ENCODE measurements at places on chromosomes 3 and 15. TPM values are rescaled to one million over a fixed set of nuclear protein-coding genes. Genes with fewer than 3 reads are reported as not detected.

The MPI gene
- total RNA-seq: 77.3 TPM

The GANC gene
- total RNA-seq: 24.2 TPM

The TBCCD1 gene
- total RNA-seq: 19.7 TPM

The CCDC54 gene
- not detected for total RNA-seq

The SMCO1 gene
- total RNA-seq: not detected

The ITIH3 gene
- not detected for total RNA-seq

The MKRN2OS gene
- total RNA-seq: not detected

The TMC3 gene
- not detected for total RNA-seq

The SEMA7A gene
- total RNA-seq: 19.4 TPM

The GJD2 gene
- not detected for total RNA-seq

GRCh38 chr15:68347392-68347791 lies 69.8 kb downstream of the FEM1B start:
- no peak for DNase-seq

- peak; percentile 37 for DNase-seq
Observed at GRCh38 chr3:188270423-188270972, 116.5 kb downstream of the LPP start.

- peak; percentile 71 for DNase-seq
Observed at GRCh38 chr3:20104167-20104661, 64.0 kb downstream of the KAT2B start.

DNA sequence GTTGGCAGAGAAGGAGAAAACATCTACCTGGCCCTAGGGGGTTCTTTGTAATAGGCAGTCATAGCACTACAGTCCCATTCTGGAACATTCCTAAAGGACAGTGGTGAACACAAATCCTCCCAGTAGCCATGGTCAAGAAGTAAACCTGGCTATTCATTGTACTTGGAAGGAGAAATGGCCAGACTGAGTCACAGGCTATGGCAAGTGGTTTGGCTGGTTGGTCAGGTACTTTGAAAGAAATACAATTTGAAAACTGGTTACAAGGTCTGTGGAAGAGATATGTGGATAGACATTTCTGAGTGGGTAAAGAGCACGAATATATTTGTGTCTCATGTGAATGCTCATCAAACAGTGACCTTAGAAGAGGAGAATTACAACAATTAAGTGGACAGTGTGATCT lies 33.0 kb upstream of the FAN1 start:
- DNase-seq: no peak

DNA sequence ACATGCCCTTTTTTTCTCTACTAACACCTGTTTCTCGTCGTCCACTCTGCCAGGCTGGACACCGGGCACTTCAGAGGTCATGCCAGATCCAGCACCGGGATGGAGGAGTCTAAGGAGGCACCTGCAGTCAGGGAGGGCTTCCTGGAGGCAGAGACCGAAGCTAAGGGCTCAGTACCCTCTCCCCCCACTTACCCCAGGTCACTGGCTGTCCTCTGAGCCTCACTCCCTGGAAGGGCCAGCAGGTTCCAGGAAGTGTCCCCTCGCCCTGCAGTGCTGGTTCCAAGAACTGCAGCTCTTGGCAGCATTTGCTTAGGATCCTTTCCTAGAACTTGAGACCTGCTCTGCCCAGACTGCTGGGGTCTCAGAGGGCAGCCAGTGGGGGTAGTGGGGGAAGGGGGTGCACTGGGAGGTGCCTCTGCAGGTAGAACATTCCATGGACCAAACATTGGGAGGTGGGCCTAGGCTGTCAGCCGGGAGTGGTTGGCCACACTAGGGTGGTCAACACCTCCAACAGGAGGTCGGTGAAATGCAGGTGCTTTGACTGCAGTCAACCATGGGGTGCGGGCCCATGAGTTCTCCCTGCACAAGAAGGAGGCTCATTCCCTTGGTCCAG lies 11.3 kb downstream of the CISH start:
- no peak for DNase-seq

GRCh38 chr15:39514933-39515332 lies 65.9 kb upstream of the THBS1 start:
- no peak for DNase-seq

DNA sequence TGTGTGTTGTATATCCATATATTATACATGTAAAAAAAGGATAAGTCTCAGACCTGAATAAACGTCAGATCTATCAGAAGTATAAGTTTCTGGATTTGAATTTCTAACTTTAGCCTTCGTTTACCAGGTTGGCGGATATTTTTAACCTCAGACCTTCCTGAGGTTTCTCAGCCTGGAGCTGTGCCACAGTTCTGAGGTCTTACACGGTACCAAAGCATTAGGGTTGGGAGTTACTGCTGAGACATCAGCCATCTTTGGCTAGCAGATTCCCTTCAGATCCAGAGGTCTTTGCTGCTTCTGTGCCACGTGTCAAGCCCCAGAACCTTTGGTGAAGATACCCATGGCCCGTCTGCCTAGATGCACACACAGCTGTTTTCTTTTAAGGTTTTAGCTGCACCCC lies 84.7 kb downstream of the PPP2R3A start:
- DNase-seq: peak; percentile 14

DNA sequence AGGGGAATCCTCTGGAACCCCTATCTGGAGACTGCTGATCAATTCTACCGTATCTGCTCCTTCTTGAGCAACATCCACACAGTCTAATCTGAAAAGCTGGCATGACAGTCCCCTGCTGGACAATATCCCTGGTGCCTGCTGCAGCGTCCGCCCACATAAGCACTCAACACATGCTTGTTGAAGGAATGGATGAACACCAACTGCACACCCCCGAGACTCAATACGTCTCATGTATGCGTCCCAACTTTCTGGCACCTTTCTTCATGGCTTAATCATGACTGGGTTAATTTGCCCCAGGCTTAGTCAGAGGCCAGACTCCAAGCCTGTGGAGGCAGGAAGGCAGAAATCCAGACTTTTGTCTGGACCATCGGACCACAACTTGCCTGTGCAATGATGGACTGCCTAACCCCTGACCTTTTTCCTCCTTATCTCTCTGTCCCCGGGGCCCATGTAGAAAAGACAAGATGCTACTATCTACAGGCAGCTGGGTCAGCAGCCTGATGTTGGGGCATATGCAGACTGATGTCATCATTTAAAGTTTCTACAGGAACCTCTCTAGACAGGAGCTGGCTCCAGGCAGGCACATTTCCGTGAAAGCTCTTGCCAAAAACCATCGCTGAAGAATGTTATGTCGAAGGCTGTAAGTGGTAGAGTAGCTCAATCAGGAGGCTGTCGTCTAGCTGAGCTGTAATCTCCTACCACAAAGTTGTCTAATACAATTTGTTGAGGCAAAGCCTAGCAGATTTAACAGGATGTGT lies 114.1 kb upstream of the TPM1 start:
- no peak for DNase-seq

- DNase-seq: no peak
Observed at GRCh38 chr3:4138786-4139431, 164.3 kb upstream of the SETMAR start.

DNA sequence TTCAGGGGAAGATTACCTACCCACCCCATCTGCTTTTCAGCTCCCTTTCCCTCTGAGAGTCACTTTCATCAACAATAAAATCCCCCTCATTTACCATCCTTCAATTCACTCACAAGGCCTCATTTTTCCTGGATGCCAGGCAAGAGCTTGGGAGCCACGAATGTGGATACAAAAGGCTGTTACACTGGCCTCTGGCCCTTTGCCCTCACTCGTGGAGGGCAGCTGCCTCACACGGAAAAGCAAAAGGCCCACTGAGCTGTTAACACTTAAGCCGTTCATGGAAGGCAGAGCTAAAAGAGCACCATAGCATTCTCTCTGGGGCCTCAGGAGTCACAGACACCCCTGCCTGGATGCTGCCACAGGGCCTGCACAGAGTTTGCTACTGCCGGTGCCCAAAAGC lies 102.4 kb upstream of the TUSC7 start:
- no peak for DNase-seq

DNA sequence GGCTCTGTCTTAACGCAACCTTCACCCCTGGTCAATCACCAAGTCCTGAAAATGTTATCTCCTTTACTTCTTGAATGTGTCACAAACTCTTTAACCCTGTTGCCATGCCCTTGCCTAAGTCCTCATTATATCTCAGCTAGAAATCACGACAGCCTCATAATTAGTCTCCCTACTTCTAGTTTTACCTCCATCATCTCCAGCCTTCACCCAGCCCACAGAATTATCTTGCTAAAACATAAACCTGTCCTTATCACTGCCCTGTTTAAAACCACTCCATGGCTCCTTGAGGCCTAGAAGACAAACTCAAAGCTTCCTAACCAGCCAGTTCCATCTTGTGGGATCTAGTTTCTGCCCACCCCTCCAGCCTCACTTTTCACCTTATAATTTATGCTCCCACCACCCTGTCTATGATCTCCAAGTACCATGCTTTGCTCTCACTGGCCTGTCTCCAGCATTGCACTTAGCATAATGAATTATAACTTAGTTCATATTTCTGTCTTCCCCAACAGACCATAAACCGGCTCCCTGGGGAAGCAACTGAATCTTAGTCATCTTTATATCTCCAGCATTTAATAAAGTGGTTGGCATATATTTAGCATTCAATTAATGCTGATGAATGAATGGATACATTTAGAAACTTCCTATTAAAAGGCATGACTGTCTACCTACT lies 39.2 kb downstream of the GPR176 start:
- no peak for DNase-seq

DNA sequence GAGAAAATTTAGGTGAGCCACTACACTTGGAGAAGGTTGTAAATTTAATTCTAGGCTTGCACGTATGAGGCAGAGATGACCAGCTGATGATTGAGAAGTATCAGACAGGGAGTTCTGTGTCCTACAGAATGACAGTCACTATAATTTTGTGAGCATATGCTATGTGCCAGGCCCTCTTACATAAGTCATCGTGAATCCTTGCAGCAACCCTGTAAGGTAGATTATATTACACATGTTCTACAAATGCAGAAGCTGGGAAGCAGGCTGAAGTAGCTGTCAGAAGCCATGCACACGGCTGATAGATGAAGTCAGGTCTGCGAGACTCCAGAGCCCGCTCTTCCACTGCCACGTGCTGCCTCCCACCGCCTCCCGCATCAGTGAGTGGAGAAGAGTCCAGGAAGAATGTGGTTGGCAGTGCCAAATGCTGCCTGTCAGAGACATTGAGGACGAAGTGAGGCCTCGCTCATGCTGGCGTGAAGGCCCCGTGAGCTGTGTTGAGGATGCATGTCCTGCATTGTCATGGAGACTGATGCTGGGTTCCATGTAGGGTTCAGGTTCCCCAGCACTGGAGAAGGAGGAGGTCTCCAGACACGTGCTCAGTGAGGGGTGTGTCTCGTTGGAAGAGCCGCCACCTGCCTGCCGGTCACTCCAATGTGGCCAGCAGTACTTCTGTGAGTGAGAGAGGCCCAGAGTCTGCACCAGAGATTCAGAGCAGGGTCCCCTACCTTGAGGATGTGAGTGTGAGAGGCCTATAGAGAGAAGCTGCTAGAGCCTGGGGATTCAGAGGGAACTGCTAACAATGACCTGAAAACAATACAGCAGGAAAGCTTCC lies 123.3 kb upstream of the PLXNA1 start:
- DNase-seq: no peak

- peak; percentile 87 for DNase-seq
Observed at GRCh38 chr3:113626503-113627371, 69.7 kb downstream of the USF3 start.

GRCh38 chr3:46930166-46930944 lies 46.2 kb downstream of the CCDC12 start:
- peak; percentile 36 for DNase-seq

DNA sequence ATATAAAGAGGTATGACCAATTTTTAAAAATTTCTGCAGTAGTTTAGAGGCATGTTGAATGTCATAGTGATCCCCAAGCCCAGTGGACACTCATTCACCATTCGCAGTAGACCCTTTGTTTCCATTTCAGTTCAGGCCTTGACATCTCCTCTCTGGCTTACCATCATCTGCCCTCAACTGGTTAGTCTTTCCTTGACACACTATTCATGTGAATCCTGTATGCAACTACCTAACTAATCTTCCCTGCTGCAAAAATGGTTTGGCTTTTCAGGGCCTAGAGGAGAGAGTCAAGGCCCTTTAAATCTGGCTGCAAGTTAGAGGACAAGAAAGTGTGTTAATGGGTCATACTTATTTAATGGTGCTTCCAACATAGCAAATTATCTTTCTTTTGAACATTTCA lies 10.9 kb downstream of the APH1B start:
- DNase-seq: no peak

DNA sequence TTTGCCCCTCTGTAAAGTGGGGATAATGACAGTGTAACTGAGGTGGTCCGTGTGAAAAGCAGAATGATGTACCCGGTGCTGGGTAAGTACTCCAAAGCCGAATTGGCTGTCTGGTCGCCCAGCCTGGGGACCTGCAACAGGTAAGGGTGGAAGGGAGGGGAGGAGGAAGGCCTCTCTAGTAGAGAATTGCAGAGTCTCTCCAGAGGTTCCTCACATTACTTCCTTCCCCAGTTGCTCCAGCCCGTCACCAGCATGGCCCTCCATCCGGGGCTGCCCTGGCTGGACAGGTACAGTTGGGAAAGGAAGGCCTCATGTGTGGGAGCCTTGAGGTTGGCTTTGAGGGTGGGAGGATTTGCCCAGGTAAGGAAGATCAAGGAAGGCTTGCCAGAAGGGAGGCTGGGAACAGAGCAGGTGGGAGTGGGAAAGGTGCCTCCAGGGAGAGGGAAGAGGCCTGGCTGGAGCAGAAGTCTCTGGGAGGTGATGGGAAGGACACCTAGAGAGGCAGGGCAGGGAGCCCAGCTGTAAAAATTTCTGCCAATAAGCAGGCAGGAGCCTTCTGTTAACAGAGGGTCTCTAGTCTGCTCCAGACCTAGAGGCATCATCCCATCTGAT lies 1.7 kb upstream of the PSTPIP1 start:
- DNase-seq: no peak

DNA sequence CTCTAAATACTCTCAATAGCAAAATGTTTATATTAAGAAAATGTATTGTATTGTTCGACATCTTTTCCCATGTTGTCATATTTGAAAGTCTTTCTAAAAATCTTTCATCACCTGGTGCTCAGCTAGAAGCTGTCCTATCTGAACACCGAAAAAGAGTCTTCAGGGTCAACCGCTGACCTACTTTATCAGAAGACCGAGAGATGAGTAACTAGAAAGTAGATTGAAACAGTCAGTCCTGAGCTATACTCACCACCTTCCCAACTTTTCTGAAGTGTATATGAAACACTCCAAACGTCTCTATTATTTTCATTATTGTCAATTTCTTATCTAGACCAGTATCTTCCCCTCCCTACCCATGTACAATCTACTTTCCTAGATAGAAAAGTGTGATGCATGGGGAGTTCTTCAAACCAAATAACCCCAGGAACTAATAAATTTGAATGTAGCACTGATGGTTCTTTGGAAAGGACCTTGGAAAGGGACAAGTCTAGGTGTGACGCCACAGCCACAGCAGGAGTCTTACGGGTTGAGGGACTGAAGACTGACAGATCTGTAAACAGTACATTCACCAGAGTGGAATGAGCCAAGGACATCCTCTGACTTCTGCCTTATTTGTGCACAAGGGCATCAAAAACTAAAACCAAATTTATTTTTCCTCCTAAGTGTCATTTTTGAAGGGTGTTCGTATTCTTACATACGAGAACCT lies 58.6 kb downstream of the TMOD3 start:
- no peak for DNase-seq

- DNase-seq: peak; percentile 87
Observed at GRCh38 chr3:32460031-32460749, 42.5 kb downstream of the CMTM6 start.

GRCh38 chr15:40863660-40864270 lies 10.3 kb downstream of the RHOV start:
- no peak for DNase-seq
